ENCODE measurements at places on chromosomes 16 and 17.

- no peak for DNase-seq
These were observed 2.4 kb downstream of the PRPSAP2 start for GRCh38 chr17:18860161-18860972.

- DNase-seq, result no peak
These were observed 70.5 kb downstream of the NDEL1 start for GRCh38 chr17:8506145-8506544.

- no peak for DNase-seq
These were observed 4.1 kb downstream of the RBFOX1 start for GRCh38 chr16:7336742-7337141.

DNA sequence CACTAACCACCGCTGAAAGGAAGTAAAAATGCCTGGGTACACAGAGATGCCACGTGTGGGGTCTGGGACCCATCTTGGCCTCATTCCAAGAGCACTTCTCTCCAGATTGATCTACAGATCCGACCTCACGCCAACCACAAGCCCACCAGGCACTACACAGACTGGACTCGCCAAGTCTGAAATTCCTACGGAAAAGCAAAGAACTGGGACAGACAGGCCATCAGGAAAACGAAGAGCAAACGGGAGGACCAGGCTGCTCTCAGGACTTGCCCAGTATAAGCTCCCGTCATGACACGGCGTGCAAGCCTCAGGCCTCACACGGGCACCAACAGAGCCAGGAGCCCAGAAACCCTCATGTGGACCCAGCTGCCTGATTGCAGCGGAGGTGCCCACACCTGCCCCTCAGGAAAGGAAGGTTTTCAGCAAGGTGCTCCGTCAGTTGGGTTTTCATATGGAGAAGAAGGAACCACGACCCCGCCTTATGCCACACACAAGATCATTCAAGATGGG, 20.1 kb upstream of the C16orf95 start:
- DNase-seq, result no peak

DNA sequence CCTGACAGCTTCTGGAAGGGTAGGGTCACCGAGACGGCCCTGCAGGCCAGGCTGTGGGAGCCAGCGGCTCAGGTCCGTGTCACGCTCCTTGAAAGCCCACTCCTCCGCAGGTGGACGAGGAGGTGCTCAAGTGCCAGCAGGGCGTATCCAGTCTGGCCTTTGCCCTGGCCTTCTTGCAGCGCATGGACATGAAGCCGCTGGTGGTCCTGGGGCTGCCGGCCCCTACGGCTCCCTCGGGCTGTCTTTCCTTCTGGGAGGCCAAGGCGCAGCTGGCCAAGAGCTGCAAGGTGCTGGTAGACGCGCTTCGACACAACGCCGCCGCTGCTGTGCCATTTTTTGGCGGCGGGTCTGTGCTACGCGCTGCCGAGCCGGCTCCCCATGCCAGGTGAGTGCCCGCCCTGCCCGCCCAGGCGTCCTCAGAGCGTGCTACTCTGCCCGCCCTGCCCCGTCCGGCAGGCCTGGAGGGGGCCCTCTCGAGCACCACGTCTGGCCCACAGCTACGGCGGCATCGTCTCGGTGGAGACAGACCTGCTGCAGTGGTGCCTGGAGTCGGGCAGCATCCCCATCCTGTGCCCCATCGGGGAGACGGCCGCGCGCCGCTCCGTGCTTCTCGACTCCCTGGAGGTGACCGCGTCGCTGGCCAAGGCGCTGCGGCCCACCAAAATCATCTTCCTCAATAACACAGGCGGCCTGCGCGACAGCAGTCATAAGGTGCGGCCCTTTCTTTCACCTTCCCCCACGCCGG, 1.3 kb downstream of the NAGS start:
- peak; percentile 36 for DNase-seq

DNA sequence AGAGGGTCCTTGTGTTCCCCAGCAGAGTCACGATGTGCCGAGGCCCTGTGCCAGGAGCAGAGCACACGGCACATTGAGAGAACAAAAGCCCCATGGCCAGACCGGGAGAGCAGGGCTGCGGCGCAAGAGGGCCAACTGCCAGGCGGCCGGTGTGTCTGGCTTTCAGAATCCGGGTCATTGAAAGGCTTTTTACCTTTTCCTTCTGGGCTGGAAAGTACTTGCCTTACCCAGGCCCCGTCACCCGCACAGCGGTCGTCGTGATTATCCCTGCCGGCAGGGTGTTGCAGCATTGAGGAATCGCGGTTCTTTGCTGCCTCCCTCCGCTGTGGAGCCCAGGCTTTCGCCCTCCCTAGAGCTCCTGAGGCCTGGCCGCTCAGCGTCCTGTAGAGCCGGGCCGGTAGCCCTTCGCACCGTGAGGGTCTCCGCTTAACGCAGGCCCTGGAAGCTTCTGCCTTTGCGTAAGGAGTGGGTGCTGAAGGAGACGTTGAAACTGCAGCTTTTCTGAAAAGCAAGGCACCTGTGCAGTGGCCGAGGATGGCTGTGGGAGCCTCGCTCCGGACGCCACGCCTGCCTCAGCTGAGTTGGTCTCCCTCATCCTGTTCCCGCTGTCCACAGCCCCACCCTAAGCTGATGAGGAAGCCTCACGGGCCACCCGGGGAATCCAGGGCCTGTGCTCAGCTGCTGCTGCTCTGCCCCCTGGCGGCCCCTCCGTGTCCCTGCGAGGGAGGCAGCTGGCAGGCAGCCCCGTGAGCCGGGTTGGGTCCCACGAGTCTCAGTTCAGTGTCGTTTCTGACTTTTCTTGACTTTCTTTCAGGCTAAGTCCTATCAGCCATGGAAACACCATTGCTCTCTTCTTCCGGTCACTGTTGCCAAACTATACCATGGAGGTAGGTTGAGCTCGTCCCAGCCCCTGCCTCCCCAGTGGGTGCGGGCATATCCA, 8.6 kb upstream of the MC1R start:
- DNase-seq, result peak; percentile 70

- DNase-seq, result no peak
These were observed 72.0 kb downstream of the CMIP start for GRCh38 chr16:81516478-81517149.

- no peak for DNase-seq
These were observed 20.1 kb downstream of the UBE2O start for GRCh38 chr17:76432712-76433336.

- DNase-seq, result no peak
These were observed 4.4 kb downstream of the SHBG start for GRCh38 chr17:7634384-7634783.

GRCh38 chr16:75097941-75098901, 18.4 kb downstream of the LDHD start:
- peak; percentile 72 for DNase-seq

DNA sequence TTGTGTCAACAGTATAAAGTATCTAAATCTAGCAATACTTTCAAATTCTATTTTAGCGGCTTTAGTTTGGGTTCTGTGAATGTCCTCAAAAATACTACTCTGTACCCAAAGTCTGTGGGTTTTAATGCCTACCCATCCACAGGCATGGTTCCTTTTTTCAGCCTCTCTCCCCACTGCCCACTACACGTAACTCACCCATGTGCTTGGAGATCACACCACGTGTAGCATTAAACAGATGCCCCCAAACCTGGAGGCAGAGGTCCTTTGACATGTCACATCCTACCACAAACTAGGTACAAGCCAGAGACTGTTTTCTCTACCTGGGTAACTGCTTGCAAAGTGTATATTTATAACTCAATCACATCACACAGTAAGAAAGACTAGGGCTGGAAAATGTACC, 5.4 kb downstream of the DYNC1LI2 start:
- no peak for DNase-seq

- DNase-seq, result no peak
These were observed 48.6 kb upstream of the XYLT1 start for GRCh38 chr16:17519101-17519955.

DNA sequence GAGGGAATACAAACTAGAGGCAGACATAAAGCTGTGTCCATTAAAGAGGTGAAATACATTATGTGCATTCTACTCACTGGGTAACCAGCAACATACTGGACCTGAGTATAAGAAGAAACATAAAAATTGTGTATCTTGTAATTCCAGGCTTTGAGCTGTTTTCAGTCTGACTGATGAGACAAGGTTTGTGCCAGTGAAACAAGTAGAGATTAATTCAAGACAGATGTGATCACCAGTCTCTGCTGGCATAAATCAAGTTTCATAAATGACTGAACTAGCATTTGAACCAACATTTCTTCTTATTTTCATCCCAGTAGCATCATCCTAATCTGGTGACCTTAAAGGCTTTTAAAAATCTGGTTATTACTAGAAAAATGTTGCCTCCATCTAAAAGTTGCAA, 108.8 kb upstream of the RPL38 start:
- DNase-seq, result no peak

GRCh38 chr16:7482032-7482431, 149.4 kb downstream of the RBFOX1 start:
- no peak for DNase-seq

GRCh38 chr16:65658787-65659220, 536.9 kb upstream of the CDH11 start:
- no peak for DNase-seq

DNA sequence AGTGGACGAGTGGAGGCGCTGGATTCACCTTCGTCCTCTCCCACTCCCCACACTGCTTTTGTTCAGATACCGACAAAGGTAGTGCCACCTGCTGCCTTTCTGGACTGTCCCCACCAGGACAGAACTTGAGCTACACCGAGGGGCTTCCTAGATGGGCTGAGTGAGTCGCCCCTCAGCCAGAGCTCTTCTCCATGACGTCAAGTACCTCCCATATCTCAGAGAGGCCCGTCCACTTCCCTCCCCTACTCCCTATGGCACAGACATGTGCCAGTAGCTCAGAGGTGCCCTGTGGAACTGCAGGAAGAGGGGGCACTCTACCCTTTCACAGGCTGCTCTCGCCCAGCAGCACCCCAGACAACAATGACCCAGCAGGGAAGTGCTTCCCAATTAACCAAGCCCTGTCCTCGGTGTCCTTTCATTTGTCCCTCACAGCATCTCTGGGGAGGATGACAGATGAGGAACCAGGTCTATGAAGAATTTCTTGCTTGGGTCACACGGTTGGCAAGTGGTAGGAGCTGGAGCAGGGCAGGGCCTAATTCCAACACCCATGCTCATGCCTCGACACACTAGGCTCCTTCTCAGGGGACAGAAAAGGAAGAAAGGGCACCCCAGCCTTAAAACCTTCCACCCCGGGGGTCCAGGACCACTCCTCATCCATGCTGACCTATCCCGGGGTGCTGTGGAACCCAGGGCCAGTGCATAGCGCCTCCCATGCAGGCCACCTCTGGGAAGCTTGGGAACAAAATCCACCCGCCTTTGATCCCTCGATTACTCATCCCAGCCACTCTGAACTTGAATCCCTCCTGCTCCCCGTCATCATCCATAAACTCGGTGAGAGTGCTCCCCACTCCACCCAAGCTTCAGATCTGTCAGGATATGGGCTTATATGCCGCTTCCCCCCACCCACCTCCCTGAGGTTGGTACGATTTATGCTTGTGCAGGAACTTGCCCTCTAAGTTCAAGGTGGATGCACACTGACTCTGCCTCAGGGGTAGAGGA, 51.7 kb downstream of the WNT3 start:
- DNase-seq, result no peak

GRCh38 chr16:5642436-5642835, 544.8 kb upstream of the EEF2KMT start:
- DNase-seq, result no peak

DNA sequence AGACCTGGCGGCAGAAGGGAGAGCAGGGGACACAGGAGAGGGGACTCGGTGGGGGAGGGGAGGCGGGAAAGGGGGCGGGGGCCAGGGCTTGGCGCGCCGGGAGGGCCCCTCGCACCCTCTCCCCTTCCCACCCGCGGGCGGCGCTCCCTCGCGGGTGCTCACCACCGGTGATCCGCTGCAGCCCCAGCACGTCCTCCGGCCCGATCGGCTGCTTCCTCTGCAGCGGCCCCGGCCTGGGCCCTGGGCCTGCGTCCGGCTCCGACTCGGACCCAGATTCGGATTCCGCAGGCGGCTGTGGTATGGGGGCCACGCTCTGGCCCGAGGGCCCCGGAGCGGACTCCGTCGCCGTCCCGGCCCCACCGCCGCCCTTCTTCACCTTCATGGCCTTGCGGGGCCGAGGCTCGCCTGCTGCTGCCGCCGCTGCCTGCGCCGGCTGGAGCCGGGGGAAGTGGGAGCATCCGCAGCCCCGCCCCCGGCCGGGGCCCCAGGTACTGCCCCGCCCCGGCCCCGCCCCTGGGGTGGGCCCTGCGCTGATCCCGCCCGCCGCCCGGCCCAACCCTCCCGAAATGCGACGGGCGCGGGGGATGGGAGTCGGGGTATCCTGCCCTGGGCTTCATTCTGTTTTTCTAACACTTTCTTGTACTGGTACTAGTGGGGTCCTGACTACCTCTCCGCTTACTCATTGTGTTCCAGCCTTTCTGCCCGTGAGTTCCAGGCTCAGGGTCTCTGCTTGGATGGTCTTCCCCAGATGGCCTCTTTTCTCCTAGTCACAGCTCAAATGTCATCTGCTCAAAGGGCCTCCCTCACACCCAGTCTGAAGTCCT, at the start of gene UNC119:
TSS of gene UNC119 (minus strand) at position 449 of the 824 bp plus-strand sequence. CDS start at position 382, 67 bp downstream.
- DNase-seq, result peak; percentile 80

- no peak for DNase-seq
These were observed 3.2 kb downstream of the TPSG1 start for GRCh38 chr16:1221628-1222552.

GRCh38 chr16:69049603-69050375, 55.7 kb upstream of the HAS3 start:
- DNase-seq, result no peak
